ENCODE measurements at places on chromosomes 5 and 9. TPM values are rescaled to one million over a fixed set of nuclear protein-coding genes. Genes with fewer than 3 reads are reported as not detected.

DNA sequence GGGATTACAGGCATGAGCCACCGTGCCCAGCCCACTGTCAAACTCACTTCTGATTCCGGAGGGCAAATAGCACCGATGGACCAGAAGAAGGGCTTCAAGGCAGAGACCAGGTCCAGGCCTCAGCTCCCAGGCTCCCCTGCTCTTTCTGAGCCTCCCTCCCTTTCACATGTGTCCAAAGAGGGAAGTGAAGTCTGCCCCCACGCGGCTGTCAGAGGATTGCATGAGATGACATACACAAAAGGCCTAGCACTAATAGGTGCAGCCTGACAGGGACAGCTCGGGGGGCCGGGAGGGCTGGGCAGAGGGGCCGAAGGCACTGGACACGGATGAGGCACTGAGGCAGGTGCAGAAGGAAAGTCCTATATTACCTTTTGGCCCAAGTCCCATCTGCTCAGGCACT, 16.1 kb downstream of the FBP1 start:
- DNase-seq, result no peak

GRCh38 chr5:57900381-57900944, 417.9 kb upstream of the ACTBL2 start:
- DNase-seq, result no peak

GRCh38 chr9:94946256-94946655, 219.8 kb downstream of the AOPEP start:
- no peak for DNase-seq

- no peak for DNase-seq
These were observed 344.9 kb downstream of the SEMA5A start for GRCh38 chr5:9201011-9201410.

- DNase-seq, result no peak
These were observed 6.5 kb upstream of the C9 start for GRCh38 chr5:39370555-39371366.

DNA sequence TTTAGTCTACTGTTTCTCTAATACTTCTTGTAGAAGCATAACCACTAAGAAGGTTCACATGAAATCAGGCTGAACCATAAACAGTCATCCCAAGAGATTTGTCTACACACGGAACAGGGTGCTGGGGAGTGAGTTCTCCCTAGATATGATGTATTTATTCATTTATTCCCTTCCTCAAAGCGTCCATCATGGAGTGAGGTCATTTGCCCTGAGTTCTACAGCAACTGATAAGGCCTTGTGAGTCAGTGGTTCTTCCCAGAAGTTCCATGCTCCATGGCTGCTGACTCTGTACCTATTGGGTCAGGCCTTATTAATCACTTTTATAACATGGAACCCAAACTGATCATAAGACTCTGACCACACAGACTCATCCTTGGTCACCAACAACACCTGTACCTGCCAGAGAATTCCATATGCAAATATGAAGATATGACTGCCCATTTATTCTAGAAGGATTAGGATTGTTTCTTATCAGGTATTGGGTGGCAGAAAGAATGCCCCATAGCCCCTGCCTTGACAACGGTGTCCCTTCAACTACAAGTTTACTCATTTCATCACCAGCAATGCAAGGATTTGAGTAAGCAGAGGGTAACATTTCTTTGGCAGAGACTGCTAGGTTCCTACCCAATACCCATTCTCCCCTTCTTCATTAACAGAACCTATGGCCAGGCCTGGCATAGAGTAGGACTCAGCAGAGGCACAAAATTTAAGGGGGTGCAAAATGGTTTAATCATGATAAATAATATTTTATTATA, 118.1 kb downstream of the LHFPL2 start:
- no peak for DNase-seq

DNA sequence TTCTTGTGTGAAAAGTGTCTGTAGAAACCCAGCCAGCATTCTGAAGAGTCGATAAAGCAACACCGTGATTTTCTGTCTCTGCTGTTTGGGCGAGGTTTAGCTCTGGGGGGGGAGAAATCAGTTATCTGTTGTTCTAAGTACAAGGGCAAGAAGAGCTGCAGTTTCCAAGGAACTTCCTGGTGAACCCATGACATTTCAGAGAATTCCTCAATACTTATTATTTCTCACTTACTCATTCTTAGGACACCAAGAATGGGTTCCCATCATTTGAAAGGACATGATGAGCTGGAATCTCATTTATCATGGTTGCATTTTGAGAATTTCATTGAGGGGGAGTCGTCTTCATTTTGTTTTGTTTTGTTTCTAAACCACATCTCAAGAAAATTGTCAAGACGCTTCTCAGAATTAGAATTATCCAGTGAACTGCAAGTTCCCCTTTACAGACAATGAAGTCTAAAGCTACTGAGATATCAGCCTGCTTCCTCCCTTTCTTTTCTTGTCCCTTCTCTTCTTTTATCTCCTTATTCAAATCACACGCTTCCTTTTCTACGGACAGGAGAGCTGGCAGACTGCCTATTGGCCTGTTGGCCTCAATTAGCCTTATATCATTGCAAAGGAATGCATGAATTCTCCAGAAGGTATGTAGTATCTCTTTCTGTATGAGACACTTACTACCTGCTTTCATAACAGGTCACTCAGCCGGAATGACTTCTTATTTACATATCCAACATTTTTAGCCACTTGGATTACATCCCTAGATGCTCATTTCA, 53.7 kb downstream of the ZNF462 start:
- peak; percentile 20 for DNase-seq

DNA sequence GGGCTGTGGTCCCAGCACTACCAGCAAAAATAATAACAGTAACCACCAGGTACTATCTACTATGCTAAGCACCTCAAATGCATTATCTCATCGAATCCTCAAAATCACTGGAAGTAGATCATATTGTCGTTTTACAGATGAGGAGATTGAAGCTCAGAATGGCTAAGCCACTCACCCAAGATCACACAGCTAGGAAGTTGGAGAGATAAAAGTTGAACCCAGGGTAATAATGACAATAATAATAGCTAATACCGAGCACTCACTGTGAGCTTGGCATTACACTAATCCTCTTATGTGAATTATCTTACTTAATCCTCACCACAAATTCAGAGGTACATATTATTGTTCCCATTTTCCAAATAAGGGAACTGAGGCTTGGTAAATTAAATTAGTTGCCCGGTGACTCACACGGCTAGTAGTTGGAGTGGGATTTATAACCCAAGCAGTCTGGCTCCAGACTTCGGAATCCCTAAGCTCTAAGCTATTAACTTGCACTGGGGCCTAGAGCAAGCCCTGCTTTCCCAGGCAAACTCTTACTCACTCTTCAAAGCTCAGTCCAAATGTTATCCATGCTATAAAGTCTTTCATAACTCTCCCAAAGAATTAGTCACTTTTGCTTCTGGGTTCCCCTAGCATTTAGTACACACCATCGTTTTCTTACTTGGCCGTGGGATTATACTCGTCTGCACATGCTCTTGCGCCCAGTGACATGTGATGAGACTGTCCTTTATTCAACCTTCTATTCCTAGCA, 3.8 kb downstream of the ARSI start:
- no peak for DNase-seq

The PCDHGA2 gene
- polyA plus RNA-seq, result 7.9 TPM

The HMGCR gene
- polyA plus RNA-seq, result 87.1 TPM

The NUDT12 gene
- polyA plus RNA-seq, result 27.6 TPM

The TRIM14 gene
- 5.5 TPM for polyA plus RNA-seq

The LURAP1L gene
- polyA plus RNA-seq, result 25.9 TPM

The STKLD1 gene
- 4.3 TPM for polyA plus RNA-seq
